GM12878 (cell line): ENCODE measurements at places on chromosomes 5 and 9. TPM values are rescaled to one million over a fixed set of nuclear protein-coding genes. Genes with fewer than 3 reads are reported as not detected.

RPS14 gene
- total RNA-seq, result 3,369 and 3,514 TPM in 2 replicates

OMD gene
- total RNA-seq, result not detected in 2 replicates

ANKS6 gene
- total RNA-seq, result 16.2 and 16.3 TPM in 2 replicates

KIF27 gene
- 1.4 and 2.2 TPM in 2 replicates for total RNA-seq

SNCB gene
- total RNA-seq, result not detected in 2 replicates

GLRA1 gene
- not detected in 2 replicates for total RNA-seq

SLC34A1 gene
- total RNA-seq, result 0.05 and 0.10 TPM in 2 replicates

SPATA31A5 gene
- total RNA-seq, result not detected in 2 replicates

- DNase-seq, result no peak
Measured at GRCh38 chr9:89563571-89564345, 41.1 kb upstream of the GADD45G start.

GRCh38 chr9:3760031-3760430 lies 234.2 kb upstream of the RFX3 start:
- no peak for DNase-seq

GRCh38 chr5:131534974-131535373 lies 100.1 kb downstream of the RAPGEF6 start:
- DNase-seq, result no peak

DNA sequence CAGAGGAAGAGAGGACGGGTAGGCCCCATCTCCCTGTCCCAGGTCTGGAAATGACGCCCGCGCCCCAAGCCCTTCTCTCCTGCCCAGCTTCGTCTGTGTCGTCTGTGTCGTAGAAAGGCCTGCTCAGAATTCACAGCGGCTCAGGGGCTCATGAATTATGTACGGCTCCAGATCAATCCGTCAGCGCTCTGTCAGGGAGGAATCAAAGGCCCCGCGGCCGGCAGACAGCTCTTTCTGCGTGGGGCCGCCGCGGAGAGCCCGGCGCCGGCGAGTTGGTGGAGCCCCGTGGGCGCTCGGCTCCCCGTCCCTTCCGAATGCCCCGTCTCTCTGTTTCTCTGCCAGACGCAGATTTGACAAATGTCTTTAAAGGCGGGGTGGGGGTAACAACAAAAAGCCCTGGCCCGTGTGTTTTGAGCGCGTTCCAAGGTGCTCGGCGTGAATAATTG lies 83.8 kb upstream of the RAPGEF1 start:
- DNase-seq, result no peak

DNA sequence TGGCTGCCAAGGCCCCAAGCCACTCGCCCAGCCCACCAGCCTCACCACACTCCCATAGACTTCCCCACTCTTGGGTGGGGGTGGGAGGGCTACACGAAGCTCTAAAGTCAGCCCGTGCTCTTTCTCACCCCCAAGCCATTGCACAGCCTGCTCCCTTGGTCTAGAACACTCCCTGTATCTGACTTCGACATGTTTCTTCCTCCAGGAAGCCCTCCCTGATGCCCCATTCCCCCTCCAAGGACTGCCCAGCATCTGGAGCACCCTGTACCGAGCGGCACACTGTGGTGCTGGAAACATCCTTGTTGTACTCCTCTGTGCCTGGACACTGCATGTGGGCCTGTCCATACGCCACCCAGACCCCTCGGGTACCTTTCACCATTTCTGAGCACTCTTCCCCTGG lies 49.4 kb upstream of the KCNMB1 start:
- no peak for DNase-seq

GRCh38 chr5:77972469-77973252 lies 196.5 kb upstream of the TBCA start:
- DNase-seq, result no peak
